ENCODE measurements at places on chromosomes 11 and 22.

DNA sequence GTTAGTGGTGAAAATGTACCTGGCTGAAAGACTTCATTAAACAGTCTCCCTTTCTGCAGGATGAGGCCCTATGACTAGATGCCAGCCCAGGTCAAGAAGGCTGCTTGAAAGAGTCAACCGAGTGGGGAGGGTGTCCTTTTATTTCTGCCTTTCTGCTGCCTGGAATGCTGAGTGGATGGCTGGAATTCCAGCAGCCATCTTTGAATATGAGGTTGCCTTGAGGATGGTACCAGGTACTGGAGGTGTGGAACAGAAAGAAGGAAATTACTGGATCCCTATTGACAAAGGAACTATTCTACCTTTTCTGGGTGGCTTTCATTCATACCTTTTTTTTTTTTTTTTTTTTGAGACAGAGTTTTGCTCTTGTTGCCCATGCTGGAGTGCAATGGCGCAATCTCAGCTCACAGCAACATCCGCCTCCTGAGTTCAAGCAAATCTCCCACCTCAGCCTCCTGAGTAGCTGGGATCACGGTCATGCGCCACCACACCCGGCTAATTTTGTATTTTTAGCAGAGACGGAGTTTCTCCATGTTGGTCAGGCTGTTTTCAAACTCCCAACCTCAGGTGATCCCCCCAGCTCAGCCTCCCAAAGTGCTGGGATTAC is 107.3 kb downstream of the RPS6KA4 start:
- no peak for DNase-seq

GRCh38 chr22:39234472-39234787 is 10.4 kb downstream of the PDGFB start:
- DNase-seq = no peak

- no peak for DNase-seq
Measured at GRCh38 chr11:132337819-132338416, 967.5 kb downstream of the NTM start.

- DNase-seq = no peak
Measured at GRCh38 chr11:26687351-26687750, 34.5 kb downstream of the SLC5A12 start.

GRCh38 chr11:12840871-12841660 is 166.8 kb downstream of the TEAD1 start:
- DNase-seq = peak; percentile 5

Measured in NCI-H524 (cell line).